ENCODE measurements at places on chromosomes 7 and 10.
A peak's percentile ranks its signal among the peaks of the same experiment; 100 is the strongest.

DNA sequence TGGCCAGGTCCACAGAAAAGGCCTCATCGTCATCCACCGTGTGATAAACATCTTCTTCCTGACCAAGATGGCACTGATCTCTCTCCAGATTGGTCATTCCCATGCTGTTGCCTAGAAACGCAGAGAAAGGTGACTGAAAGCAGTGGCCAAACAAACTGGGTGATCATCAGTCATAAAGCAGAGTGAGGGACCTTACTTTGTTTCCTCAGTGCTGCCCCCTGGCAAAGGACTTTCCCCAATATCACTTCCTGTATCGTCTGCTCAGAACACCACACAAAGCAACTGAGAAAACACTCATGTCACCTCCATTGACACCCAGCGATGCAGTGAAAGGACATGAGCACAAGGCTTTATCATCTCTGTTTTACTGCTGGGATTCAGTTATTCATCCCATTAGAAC lies 40.0 kb upstream of the TM9SF3 start:
- DNase-seq, result no peak

GRCh38 chr10:128050936-128051335 lies 75.3 kb downstream of the MKI67 start:
- DNase-seq, result no peak

GRCh38 chr7:123747620-123748141 lies 1.1 kb downstream of the WASL start:
- no peak for DNase-seq

DNA sequence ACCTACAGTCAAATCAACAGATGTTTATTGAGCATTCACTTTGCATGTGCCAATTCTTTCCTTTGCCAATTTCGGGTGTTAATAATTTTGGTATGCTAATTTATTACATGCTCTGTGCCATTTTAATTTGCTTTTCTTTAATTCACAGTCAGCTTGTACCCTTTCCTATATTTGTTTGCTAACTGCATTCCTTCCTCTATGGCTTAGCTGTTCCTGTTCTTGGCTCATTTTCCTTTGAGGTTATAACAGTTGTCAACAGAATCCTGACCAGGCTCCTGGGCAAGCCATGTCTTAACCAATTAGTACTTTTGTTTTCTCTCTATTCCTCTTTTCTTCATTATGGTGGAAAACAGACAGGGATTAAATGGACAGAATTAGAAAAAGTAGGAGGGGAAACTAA lies 73.6 kb upstream of the RPA3 start:
- DNase-seq, result no peak

DNA sequence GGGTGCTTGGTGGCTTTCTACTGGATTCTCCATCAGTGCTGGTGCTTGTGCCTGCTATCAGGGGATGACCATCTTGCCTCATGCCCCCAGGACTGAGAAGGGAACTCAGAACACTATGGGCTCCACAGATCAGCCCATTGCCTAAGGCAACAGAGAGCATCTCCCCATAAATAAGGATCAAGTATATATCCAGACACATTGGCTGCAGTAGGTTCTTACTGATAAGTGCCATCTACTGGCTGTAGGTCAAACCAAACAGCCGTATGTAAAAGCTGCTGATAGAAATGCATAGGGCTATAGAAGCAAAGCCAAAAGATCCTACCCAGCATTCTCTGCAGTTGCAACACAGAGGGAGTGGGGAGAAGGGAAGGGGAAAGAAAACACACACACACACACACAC lies 153.7 kb downstream of the CDK14 start:
- DNase-seq, result no peak

DNA sequence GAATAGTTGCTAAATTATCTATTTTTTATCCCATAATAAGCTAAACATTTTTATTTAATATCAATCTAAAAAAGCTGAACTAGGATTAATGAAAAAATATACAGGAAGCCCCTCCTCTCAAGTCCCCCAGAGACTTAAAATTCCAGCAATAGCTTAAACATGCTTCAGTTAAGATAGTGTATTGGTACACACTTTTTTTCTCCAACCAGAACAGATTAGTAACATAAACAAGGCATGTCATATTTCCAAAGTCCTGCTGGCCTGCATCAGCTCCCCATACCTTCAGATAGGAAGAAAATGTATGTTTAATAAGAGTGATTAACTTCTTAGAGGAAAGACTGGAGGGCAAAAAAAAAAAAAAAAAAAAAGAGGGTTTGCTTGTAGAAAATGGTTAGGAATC lies 7.1 kb downstream of the TBX20 start:
- DNase-seq, result no peak

DNA sequence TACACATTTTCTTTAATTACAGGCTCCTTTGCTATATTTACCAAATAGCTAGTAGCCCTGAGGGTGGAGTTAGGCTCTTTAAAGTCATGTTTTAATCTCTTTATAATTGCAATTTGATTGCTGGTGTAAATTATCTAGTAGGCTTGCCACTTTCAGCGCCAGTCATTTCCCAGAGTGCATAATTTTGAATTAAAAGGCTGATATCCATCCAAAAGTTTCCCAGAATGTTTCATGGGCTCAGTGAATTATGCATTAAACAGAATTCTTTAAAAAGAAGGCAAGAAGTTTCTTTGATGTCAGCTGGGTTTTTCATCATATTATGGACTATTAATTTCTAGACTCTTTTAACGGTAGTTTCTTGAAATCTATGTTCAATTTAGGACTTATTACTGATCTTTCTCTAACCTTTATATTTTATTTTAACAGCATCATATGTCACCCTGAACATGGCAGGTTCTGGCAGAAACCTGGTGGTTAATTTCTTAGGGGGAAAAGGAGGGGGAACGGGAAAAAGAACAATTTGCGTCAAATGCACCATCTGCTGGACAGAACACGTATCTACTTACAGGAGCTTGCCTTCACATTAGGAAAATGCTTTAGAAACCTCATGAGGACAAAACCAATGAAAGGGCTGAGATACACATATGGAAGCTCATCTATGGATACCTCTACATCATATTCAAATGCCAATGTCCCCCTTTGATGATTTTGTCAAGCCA lies 171.1 kb downstream of the GRM3 start:
- DNase-seq, result peak; percentile 8

Data from substantia nigra (tissue), 51 donors.